ENCODE measurements at places on chromosomes 1 and 21.

- DNase-seq: no peak
These were observed 852.9 kb upstream of the ADGRL4 start for GRCh38 chr1:79859212-79859948.

DNA sequence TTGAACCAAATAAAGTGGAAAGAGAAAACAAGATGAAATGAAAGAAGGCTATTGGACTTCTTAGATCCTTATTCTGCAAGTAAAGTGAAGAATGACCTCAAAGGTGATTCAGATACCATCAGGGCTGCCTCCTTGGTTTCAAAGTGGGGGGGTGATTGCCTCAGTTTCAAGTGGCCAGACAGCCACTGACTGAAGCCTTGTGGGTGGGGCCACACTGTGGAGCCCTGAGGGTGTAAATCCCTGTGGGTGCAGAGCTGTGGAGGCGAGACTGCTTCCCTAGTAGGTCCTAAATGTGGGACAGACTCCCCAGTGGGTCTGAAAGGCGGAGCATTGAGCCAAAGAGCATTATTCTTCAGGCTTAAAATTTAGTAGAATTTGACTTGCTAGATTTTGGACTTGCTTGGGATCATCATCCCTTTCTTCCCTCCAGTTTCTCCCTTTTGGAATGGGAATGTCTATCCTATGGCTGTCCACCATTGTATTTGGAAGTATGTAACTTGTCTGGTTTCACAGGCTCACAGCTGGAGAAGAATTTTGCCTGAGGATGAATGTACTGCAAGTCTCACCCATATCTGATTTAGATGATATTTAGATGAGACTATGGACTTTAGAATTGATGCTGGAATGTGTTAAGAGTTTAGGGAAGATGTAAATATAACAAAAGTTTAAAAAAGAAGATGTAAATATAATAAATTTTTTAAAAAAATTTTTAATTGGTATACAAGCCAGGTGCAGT lies 71.6 kb upstream of the SOX13 start:
- no peak for DNase-seq

DNA sequence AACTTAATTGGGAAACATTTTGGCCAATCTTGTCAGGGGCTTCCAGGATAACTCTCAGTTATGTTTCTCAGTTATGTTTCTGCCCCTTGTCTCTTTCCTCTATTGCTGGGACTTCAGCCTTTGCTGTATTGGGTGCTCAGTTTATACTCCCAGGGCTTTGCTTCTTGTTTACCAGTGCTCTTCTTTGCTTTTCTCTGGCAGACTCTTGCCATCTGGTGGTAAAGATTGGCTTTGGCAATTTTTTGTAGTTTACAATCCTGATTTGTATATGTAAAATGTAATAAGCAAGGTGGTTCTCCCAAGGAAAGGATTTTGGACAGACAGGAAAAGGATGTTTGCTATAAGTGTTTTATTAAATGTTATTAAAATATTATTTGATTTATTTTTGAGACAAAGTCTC lies 37.9 kb downstream of the FABP3 start:
- DNase-seq: no peak

DNA sequence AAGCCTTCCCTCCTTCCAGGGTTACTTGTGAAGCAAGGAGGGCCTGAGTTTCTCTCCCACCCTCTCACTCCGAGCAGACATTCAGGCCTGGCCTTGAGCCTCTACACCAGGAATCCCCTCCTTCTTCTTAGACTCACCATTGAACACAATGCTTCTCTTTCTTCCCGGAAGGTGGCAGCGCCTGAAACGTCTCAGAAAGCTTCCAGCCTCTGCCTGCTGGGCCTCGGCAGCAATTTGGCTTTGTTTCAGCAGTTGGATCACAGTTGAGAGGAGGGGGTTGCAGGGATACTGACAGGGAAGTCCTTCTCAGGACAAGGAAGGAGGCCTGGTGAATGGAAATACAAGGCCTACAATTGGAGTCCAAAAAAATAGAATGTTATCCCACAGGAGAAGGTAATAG lies 6.3 kb downstream of the CLDN8 start:
- no peak for DNase-seq

DNA sequence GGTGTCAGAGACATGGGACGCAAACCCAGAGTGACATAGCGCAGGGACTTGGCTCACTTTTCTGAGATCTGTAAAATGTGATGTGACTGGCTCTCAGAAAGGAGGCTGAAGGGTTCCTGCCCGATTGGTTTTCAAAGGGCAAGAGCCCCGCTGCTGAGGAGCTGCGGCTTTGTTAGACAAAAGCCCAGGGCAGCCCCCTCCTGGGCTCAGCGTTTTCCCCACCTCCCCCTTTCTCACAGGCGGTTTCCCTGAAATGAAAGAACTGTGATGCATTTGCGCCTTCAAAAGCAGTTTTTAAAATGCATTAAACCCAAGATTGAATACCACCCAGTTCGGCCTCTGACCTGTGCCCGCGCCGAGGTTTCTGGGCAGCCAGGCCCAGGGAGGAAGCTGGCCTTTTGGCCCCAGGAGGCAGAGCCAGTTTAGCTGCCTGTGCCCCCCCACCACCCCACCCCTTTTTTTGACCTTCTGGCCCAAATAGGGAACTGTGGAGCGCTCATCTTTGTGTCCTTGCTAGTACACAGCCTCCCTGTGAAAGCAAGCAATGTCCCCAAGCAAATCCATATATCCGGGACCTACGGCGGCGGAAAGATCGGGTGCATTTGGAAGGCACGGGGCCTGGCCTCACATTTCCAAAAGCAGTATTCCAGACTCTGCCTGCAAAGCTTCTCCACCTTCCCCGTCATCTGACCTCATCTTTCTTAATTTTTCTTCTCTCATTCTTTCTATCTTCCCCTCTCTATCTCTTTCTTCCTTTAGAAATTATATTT lies 28.6 kb downstream of the CD247 start:
- DNase-seq: no peak

- no peak for DNase-seq
These were observed 46.2 kb downstream of the COLGALT2 start for GRCh38 chr1:183991348-183991747.

DNA sequence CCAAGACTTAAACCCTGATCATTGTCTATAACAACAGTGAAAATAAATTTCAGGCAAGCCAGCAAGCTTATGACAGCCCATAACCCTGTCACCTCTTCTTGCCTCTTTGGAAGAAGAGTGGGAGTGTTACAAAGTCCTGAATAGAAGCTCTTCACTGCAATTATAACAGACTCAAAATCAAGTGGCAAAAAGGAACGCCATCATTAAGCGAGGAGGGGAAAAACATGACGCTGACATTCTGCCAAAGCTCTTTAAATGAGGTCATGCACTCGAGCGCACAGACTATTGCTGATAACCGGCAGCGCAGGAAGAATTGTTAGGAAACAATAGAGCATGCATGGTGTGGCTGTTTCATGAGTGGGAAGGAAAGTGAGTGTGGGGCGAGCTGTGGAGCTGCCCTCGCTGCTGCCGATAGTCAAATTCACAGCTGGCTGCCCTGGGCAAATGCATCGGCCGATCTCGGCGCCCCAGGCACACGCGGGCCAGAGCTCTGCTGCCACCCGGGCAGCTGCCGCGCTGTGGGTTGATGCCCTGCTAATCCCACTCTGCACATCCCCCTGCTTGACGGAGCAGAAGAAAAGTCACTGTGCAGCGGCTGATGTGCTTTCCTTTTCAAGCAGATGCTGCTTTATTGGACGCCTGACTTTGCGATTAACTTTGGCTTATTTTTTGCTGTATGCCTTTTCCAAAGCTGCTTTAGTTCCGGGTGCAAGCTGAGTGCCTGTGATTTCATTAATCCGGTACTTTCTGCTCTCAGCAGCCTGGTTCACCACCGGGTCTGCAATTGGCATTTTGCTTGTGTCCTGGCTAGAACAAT lies 102.4 kb upstream of the ST6GALNAC5 start:
- DNase-seq: no peak

- no peak for DNase-seq
These were observed 16.7 kb downstream of the AMPD2 start for GRCh38 chr1:109636201-109636952.

- no peak for DNase-seq
These were observed 52.0 kb upstream of the ARHGEF16 start for GRCh38 chr1:3402258-3403010.

GRCh38 chr1:19369396-19370090 lies 57.4 kb downstream of the SLC66A1 start:
- no peak for DNase-seq

DNA sequence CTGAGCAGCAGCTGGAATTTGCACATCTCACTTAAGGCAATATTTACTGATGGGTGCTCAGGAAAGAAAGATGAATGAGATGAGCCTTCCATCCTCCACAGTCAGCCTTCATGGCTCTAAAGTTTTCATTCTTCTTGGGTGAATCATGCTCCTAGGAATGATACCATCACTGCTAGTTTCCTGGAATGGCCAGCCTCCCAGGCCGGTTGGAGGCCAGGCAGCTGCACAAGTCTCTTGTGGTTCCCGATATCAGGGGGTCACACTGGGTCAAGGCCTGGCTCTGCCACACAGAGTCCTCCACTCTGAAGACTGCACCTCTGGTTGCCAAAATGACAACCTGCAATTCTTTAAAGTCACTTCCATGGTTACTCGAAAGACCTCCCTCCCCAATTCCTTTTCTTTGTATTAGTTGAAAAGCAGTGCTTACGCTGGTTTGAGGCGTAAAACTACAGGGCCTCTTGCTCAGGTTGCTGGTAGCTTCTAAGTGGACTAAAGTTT lies 46.2 kb upstream of the PALMD start:
- DNase-seq: no peak

- no peak for DNase-seq
These were observed 56.7 kb downstream of the SPSB1 start for GRCh38 chr1:9349331-9349851.

GRCh38 chr1:218553197-218553596 lies 208.1 kb downstream of the TGFB2 start:
- no peak for DNase-seq

- no peak for DNase-seq
These were observed 93.6 kb downstream of the ZNF281 start for GRCh38 chr1:200316148-200316803.

DNA sequence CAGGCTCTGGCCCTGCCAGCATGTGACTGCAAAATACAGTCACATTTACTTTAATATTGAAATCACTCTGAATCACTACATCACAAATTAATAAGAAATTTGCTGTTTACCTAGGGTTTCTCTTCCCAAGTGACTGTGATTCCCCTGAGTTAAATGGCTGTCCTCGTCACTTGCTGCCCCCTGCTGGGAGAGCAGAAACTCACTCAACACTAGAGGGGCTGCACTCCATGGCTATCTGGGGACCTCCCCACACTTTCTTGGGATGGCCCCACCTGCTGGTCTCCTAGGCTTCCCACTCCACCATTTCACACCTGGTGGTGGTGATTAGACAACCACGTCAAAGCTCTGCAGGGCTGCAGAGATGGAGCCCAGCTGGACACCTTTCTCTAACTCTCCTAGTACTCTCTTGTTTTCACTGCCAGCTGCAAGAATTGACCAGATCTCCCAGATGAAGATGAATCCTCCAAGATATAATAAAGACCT lies 63.4 kb downstream of the CD2 start:
- no peak for DNase-seq

- DNase-seq: no peak
These were observed 280.7 kb upstream of the NR5A2 start for GRCh38 chr1:199746666-199747384.

- no peak for DNase-seq
These were observed 13.6 kb downstream of the G0S2 start for GRCh38 chr1:209688746-209689234.

DNA sequence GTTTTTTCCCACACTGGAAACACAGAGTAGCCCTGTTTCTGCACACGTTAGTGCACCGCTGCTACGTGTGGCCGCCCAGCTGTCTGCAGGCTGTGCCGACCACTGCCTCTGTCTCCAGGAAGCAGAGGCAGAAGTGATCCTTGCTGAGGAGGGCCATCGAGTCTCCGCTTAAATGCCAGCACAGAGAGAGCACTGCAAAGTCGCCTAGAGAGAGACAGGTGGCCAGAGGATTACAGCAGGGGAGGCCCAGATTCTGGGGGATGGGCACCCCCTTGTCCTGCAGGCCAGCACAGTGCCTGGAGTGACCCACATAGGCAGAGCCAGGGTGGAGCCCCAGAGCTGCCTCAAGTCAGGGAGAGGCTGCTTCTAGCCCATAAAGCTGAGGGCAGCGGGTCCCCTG lies 6.1 kb downstream of the TPRG1L start:
- no peak for DNase-seq

DNA sequence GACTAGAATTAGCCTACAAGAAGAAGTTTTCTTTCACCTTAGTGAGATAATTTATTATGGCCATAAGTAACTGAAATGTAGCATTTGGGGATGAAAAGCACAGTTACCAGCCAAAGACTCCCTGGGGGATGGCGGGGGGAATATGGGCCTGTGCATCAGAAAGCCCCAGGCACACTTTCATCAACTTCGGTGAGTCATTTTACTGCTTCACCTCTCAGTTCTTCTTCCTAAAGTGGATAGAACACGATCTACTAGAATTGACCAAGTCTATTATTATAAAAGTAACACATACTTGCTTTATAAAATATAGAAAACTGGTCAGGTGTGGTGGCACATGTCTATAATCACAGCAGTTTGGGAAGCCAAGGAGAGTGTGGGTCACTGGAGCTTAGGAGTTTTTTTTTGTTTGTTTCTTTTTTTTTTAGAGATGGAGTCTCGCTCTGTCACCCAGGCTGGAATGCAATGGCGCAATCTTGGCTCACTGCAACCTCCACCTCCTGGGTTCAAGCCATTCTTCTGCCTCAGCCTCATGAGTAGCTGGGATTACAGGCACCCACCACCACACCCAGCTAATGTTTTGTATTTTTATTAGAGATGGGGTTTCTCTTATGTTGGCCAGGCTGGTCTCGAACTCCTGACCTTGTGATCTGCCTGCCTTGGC lies 141.8 kb downstream of the ZZZ3 start:
- no peak for DNase-seq

DNA sequence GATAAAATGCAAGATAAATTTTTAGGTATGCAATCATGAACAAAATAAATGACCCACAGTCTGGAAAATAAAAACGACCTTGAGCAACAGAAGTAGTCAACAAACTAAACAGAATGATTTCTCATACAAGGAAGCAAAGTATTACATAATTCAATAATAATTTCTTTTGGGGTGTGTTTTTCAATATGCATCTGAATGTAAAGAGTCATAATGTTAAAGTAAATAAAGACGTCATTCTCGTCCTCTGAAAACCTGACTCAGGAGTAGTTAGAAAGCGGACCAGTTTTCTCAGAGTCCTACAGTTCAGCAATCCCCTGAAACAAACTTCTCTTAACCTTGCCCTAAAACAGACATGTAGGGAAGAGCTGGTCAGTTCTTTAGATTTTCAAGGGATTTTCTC lies 18.6 kb downstream of the CDC42BPA start:
- no peak for DNase-seq

DNA sequence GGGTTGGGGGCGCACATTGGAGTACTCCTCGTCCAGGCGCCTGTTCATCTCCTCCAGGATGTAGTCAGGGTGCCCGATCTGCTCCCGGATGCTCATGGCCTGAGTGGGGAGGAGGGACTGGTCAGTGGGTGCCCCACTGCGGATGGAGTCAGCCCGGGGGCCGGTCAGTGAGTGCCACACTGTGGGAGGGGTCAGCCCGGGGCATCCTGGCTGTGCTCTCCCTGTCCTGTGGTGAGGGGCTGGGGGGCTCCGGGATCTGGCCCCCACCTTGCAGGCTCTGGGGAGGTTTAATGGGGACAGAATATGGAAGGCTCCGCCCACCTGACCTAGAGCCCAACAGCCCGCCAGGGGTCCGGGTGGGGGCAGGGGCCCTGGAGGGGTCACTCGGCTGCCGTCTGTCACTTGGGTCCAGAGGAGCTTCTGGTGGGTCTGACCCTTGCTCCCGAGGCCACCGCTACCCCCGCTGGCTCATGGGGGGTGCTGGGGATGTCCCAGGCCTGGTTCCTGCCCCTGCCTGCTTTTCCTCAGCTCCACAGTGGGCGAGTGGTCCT lies 8.8 kb downstream of the PRXL2B start:
- no peak for DNase-seq

Measured in NCI-H187 treated with DMSO at 0.1 percent for 48 hours (cell line).